ENCODE measurements at places on chromosomes 12 and 14.
A peak's percentile ranks its signal among the peaks of the same experiment; 100 is the strongest.

- DNase-seq, result no peak
Measured at GRCh38 chr12:70982991-70983390, 62.5 kb upstream of the PTPRR start.

- DNase-seq, result peak; percentile 56
Measured at GRCh38 chr12:76020281-76020680, 11.3 kb downstream of the PHLDA1 start.

DNA sequence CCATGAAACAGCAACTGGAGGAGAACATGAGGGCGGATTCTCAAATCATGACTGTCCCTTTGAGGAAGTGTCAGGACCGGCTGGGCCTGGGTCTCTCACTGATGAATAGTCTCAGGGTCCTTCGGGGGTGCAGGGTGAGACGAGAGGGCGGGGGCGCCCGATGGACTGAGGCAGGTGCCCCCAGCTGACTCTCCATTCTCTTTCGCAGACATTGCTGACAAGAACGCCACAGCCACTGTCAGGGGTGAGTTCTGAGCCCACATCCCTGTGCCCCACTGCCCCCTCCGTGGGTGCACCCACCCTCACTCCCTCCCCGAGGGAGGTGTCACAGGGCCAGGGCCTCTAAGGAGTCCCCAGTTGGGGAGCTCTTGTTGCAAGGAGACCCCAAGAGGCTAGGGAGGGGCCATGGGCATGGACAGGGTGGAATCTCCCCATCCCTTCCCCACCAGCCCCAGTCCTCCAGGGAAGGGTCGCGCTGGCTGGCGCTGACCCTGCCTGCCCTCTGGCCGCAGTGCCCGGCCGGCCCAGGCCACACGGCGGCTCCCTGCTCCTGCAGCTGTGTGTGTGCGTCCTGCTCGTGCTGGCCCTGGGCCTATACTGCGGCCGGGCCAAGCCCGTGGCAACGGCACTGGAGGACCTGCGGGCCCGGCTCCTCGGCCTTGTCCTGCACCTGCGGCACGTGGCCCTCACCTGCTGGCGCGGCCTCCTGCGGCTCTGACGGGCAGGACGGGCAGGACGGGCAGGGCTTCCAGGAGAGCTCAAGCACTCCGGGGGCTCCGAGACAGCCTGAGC, 8.7 kb downstream of the C14orf180 start:
- DNase-seq, result no peak

- DNase-seq, result no peak
Measured at GRCh38 chr12:38547586-38547985, 231.0 kb downstream of the ALG10B start.

GRCh38 chr12:124763594-124763979, 100.1 kb downstream of the SCARB1 start:
- DNase-seq, result no peak

- DNase-seq, result no peak
Measured at GRCh38 chr12:77697126-77697525, 133.6 kb upstream of the NAV3 start.

GRCh38 chr14:72186523-72186922, 254.3 kb downstream of the RGS6 start:
- DNase-seq, result no peak

GRCh38 chr14:50061664-50062437, 54.5 kb downstream of the VCPKMT start:
- no peak for DNase-seq

DNA sequence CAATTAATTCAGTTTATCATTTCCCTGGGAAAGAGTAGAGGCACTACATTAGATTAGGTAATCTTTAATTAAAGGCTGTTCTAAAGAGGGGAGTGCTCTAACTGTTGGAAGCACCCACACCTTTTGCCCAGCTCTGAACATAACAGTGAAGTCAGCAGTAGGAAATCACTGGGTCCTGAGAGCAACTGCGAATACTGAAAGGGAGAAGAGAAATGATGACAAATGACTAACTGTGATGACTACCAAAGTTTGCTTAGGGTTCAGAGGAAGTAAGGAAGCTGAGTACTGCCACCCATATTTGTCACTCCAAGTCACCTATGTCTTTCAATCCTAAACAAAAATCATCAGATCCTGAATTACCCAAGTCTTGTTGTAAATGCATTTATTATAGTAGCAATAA, 140.6 kb downstream of the EPS8 start:
- no peak for DNase-seq

GRCh38 chr12:71162832-71163763, 5.3 kb upstream of the TSPAN8 start:
- no peak for DNase-seq

DNA sequence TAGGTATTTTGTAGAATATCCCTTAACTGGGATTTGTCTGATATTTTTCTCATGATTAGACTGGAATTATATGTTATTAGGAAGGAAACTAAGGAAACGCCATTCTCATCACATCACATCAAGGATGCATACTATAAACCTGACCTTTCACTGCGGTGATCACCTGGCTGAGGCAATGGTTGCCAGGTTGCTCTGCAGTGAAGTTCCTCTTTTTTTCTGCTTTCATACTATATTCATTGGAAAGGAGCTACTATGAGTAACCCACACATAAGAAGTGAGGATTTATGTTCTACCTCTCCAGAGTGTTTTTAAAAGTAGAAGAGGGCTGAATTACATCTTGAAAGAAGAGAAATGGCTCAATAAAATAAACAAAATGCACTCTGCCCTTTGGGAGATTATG, 31.0 kb upstream of the GRIP1 start:
- DNase-seq, result no peak

GRCh38 chr12:56151672-56152131, 685 bp upstream of the MYL6B start:
- DNase-seq, result peak; percentile 47

- DNase-seq, result no peak
Measured at GRCh38 chr14:104247336-104248202, 109.2 kb downstream of the KIF26A start.

GRCh38 chr12:75257510-75257909, 47.9 kb upstream of the KCNC2 start:
- no peak for DNase-seq

- no peak for DNase-seq
Measured at GRCh38 chr12:2052826-2053678, at the start of gene CACNA1C. CACNA1C (plus strand) TSS chr12:2052987; CDS start chr12:2053563, 576 bp downstream.

DNA sequence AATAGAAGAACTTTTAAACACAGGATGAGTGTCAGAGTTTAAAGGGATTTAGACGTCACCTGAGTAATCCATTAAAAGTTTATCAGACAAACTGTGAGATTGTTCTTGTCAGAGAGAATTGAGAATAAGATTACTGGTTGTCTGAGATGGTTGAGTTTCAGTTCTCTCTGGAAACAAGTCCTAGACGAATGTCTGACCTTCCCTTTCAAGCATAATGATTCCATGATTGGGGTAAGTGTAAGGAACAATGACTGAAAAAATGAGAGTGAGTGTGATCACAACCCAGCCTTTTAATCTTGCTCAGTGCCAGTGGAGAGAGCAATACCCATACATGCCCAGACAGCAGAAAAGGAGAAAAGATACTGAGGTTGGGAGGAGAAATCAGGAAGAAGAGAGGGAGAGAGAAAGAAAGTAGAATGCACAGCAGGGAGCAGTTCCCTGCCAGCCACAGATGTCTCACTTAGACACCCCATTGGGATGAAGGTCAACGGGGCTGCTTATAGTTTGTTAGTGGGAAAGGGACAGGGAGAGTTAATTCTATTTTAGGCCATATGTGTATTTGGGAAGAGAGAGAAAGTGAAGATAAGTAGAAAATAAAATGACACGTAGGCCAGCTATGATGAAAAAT, 4.3 kb downstream of the GRIP1 start:
- no peak for DNase-seq

- no peak for DNase-seq
Measured at GRCh38 chr14:91352728-91353692, 64.6 kb downstream of the CCDC88C start.

- DNase-seq, result no peak
Measured at GRCh38 chr14:24892497-24893051, 157.4 kb downstream of the STXBP6 start.

DNA sequence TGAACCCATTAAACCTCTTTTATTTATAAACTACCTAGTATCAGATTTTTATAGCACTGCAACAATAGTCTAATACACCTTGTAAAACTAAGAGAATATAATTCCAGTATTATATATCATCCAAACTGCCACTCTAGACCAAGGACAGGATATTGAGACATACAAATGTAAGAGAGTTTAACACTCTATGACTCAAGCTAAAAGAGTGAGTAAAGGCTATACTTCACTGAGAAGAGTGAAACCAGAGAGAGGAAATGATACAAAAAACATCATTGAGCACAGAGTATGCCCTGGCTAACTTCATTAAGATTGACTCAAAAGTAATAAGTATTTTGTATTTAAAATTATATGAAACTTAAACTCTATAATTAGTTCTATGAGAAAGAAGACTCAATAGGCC, 1951.9 kb upstream of the SEL1L start:
- DNase-seq, result no peak

GRCh38 chr12:121190523-121191031, 19.4 kb upstream of the P2RX4 start:
- DNase-seq, result no peak

- no peak for DNase-seq
Measured at GRCh38 chr12:57793920-57794319, 11.3 kb downstream of the TSFM start.

DNA sequence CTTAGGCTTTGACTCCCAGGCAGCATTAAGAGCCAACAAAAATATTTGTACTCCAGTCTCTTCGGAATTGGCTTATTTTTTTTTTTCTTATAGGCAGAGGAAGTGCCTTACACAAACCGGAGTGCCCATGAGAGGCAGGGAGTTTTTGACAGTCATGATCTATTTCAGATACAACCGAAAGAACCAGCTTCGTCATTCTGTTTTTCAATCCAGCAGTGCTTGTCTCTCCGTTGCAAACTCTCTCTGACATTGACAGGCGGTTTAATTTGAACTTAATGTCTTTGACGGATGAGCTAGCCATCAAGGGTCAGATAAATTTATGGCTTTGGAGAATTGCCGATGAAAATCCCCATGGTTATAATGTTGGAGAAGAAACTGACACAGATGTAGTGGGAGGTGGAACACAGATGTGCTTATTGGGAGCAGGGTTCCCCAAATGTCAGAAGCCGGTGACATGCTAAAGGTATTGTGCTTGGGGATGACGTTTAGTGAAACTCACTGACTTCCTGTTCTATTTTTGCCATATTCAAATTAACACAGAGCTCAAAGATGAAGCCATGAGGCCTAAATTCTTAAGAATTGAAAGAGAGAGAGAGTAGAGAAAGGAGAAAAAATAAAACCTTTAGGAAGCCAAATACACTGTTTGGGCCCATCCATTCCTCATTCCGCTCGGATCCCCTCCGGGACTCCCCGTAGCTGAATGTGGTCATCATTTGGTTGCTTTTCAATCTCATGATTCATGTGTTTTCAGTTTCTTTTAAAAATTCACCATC, 59.7 kb downstream of the PLXNC1 start:
- no peak for DNase-seq

GRCh38 chr14:51564986-51565604, 86.6 kb upstream of the FRMD6 start:
- no peak for DNase-seq

DNA sequence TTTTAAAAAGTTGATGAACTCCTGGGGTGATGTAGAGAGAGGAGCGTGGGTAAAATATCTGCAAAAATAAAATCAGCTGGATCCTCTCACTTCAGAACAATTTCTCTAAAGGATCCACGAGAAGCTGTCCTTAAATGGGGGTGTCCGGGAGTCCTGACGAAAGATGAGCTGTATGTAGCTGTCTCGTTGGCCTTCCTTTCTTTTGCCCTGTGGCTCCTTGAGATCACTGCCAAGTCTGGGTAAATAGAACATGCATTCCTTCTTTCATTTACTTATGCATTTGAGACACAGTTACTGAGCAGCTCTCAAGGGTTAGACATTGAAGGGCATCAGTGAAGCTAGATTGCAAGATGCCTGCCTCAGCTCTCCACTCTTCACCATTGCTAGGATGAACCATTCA, 35.2 kb upstream of the TXNRD1 start:
- no peak for DNase-seq

GRCh38 chr12:29242921-29243431, 93.9 kb downstream of the FAR2 start:
- DNase-seq, result no peak

DNA sequence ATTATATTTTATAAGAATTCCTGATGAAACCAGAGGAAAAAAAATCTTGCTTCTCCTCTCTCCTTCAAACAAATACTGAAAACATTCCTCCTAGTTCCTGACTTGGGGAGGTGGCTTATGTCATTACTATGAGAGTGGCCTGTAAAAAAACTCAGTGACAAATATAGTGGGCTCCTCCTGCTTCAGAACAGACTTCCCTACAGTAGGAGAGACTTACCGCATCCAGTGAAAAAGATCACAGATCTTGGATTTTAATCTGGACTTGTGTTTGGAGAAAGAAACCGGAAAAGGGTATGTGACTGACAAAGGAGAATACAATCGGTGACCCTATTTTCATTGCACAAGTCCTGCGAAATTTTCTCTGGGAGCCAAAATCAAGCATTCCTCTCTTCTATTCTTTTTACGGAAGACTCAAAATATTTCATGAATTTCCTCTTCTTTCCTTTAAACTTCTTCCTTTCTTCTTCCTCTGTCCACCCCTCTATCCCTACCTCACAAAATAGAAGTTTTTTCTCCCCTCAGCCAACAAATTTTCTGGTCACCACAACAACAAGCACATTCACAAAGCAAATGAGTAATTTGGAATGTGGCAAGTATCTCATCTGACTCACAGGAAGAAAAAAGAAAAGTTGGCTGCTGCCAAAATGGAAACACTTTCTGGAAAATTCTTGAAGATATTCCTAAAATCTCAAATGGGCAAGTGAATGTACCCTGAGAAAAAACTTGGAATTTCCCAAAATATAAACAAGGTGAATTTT, 185.1 kb upstream of the CDKN3 start:
- no peak for DNase-seq

GRCh38 chr12:130220706-130221100, 58.4 kb downstream of the FZD10 start:
- no peak for DNase-seq

GRCh38 chr14:68944162-68944561, 34.9 kb downstream of the ACTN1 start:
- DNase-seq, result no peak

GRCh38 chr12:57175428-57176138, 28.2 kb upstream of the LRP1-AS start:
- no peak for DNase-seq

GRCh38 chr12:54126029-54126695, 62.6 kb downstream of the SMUG1 start:
- no peak for DNase-seq

- no peak for DNase-seq
Measured at GRCh38 chr12:3136641-3137267, 59.6 kb downstream of the TSPAN9 start.

GRCh38 chr14:93045965-93046704, 69.6 kb downstream of the ITPK1 start:
- DNase-seq, result no peak

- no peak for DNase-seq
Measured at GRCh38 chr12:2547273-2548044, 247.3 kb upstream of the FKBP4 start.

DNA sequence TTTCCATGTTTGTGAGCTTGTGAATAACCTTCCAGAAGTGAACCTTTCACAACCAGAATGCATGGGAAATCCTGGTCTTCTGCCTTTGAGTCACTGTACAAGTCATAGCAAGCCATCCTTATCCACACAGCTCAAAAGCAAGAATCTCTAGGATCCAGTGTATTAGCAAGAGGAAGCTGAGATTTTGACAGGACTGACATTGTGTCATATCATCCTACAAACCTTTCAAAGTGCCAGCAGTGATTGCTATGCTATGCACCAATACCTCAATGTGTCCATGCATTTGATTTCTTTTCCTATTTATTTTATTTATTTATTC, 13.5 kb upstream of the NRDE2 start:
- no peak for DNase-seq
